EL (cell line): ENCODE measurements at places on chromosomes 16 and 17.

DNA sequence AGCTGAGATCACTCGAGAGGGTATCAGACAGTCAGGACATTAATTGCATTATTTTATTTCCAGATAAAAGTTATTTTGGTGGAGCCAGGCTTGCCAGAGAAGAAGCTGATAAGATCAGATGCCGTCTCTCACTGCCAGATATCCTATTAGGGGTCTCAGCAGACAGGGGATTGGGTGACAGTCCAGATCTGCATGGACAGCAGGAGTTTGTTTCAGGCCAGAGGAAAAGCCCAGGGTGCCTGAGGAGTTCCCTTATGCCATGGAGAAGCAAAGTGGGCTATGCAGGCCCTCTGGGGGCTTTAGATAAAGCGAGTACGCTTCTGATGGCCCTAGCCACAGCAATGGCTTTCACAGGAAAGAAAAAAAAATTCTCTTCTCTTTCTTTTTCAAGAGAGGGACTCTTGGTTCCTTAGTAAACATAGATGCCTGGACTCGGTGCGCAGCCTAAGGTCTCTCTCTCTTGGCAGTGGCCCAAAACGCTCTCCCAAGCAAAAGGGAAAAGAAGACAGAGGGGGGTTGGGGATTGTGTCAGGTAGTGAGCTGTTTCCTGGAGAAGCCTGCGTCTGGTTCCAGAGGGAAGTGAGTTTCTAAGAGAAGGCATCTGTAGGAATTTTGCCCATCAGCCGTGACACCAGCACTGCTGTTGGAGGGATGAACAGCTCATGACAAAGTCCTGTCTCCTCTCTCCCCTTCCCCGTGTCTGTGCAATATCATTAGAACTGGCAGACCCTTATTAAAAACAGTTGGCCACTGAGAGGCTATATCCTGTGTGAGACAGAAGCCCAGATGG, 166.3 kb upstream of the FOXF1 start:
- no peak for DNase-seq

DNA sequence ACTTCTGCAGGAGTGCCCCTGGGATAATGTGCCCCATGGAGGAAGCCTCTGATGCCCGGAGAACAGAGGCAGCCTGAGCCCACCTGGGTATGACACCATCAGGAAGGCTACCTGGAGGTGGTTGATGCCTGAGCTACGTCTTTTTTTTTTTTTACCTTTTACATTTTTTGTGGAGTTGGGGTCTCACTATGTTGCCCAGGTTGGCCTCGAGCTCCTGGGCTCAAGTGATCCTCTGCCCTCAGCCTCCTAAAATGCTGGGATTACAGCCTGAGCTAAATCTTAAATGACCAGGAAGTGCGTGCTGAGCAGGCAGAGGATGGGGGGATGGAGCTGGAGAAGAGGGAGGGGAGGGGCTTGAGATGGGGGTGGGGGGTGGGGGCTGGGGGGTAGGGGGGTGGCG, 32.7 kb downstream of the ABCC6 start:
- no peak for DNase-seq

DNA sequence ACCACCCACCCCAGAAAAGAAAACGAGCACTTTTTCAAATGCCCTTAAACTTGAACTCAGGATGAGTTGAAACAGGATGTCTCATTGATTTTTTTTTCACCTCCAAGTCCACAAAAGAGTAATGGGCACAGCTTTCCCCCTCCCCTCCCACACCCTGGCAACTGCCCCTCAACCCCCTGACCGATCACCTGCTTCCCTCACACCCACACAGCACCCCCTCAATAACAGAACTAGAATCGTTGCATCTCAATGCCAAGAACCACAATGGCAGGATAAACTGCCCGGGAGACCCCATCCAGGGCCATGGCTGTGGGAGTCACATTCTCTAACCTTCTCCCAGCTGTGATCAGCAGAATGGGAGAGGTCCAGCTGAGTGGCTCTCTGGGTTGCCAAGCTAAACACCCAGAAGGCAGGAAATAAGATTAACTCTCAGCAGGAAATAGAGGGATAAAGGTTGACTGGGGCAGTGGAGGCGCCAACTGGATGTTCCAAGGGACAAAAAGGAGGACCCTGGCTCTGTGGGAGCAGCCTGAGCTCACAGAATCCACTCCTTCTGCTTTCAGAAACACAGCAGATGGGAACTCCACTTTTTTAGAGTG, 128.0 kb upstream of the SDK2 start:
- DNase-seq: no peak

- no peak for DNase-seq
Measured at GRCh38 chr16:67397036-67397801, 3.9 kb upstream of the TPPP3 start.

DNA sequence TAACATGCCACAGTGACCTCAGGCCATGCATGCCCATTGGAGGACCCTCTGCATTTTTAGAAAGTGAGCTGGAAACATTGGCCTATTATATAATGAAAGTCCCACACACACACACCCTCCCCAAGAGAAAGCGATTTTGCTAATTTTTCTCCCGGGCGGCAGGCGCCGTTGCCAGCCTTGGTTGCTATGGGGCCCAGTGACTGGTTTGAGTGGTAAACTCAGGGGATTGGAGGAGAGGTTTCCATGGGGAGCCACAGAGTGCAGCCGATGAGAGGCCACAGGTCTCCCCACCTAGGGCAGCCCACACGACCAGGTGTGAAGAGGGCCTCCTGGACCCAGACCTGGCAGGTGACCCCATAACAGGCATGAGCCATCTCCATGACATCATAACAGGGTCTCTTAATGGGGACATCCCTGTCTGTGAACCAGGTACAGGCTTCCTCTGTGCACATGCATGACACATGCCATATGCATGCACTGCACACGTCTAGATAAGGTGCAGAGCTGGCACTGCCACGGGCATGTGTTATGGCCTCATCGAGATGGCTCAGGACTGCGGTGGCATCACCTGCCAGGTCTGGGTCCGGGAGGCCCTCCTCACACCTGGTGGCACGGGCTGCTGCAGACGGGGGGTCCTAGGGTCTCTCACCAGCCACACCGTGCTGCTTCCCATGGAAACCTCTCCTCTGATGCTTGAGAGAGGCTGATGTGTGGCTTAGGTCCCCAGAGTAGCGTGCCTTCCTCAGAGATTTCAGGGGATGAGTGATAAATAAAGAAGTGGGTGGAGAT, 144.1 kb downstream of the RBFOX3 start:
- no peak for DNase-seq
